ENCODE measurements at places on chromosomes 16 and 17.

GRCh38 chr16:1125471-1125870 is 27.4 kb upstream of the CACNA1H start:
- DNase-seq, result no peak

GRCh38 chr17:40158438-40159013 is 18.2 kb downstream of the CASC3 start:
- DNase-seq, result no peak

DNA sequence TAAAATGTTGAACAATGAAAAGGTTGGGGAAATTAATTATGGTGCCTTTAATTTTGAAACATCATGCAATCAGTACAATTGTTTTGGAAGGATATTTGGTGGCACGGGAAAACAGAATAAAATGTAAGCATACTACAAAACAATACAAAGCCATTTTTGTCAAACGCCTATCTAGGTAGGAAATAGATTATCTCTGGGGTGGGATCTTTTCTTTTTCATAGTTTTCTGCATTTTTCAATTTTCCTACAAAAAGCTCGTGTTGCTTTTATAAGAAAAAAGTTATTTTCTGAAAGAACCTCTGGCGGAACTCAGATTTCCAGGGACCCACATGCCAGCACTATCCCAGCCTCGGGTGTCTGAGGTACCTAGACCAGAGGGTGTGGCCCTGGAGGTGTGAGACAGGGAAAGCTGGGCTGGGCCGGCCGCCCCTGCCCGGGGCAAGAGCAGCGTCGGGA is 961 bp upstream of the MAP3K3 start:
- DNase-seq, result no peak

DNA sequence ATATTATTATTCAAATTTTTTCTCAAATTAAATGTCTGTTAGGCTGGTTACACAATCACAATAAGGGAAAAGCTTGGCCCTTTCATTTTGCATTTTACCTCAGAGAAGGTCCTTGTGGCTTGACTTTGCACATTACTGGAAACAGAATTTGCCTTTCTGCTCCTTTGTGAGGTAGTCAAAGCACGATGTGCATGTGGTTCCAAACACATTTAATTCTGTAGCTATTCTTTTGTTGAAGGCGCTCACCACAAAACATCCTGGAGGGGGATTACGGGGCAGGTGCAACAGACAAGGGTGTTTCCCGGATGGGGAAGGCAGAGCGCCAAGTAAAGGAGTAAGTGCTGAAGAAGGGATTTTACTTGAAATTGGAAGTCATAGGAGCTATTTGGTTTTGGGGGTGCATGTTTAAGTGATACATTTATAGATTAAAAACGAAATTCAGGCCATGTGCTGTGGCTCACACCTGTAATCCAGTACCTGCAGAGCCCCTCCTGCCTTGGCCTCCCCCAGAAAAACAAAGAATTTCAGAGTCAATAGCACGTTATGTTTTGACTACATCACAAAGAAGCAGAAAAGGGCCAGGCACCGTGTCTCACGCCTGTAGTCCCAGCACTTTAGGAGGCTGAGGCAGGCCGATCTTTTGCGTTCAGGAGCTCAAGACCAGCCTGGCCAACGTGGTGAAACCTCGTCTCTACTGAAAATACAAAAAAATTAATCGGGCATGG is 31.2 kb upstream of the TENT4B start:
- no peak for DNase-seq

DNA sequence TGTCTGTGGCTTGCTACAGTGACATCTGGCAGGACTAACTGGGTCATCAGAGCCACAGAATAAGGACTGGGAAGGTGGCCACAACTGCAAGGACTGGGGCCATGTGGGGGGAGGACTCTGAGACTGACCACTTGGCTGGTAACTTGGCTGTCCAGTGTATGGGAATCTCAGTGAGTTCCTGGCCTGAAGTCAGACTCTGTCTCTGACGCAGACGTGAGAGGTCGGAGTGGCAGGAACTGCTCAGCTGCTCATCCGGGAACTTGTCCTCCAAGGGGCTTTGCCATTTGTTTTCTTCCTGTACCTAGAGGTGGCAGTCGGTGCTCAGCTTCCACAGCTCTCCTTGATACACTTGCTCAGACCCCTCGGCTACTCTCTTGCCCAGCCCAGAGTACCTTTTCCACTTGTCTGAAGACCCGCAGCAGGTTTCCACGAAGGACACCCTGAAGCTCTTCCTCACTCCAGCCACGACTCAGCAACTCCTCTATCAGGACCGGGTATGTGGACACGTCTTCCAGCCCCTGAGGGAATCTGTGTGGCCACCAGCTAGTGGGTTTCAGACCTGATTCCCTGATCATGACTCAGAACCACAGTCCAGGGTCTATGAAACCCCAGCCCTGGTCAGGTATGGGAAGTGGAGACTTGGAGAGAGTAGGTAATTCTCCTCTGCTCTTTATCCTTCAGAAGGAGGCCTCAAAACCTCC is 7.3 kb upstream of the DPEP3 start:
- no peak for DNase-seq

DNA sequence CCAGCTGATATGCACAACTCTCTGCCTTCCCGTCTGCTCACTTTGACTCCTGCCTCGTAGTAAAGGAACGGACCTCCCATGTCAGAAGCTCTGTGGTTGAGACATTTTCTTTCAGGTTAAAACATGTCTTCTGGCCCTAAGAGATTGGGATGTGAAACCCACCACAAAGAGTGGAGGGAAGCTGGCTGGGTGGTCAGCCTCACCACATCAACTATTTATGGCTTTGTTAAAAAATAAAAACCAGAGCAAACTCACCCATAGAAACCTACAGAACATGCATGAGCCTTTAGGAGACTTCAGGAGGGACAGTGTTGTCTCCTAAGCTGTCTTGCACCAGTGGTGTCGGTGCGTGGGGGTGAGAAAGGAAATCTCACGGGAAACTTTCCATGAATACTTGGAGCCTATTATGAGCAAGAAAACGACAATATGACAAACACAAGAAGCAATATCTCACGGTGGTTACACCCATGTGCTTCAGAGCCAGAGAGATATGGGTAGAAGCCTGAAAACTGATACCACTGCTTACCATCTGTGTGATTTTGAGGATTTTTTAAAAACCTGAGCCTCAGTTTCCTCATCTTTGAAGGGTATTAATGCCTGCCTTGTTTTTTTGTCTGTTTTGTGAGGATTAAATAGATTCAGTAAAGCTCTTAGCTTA is 61.7 kb upstream of the XYLT1 start:
- DNase-seq, result no peak

DNA sequence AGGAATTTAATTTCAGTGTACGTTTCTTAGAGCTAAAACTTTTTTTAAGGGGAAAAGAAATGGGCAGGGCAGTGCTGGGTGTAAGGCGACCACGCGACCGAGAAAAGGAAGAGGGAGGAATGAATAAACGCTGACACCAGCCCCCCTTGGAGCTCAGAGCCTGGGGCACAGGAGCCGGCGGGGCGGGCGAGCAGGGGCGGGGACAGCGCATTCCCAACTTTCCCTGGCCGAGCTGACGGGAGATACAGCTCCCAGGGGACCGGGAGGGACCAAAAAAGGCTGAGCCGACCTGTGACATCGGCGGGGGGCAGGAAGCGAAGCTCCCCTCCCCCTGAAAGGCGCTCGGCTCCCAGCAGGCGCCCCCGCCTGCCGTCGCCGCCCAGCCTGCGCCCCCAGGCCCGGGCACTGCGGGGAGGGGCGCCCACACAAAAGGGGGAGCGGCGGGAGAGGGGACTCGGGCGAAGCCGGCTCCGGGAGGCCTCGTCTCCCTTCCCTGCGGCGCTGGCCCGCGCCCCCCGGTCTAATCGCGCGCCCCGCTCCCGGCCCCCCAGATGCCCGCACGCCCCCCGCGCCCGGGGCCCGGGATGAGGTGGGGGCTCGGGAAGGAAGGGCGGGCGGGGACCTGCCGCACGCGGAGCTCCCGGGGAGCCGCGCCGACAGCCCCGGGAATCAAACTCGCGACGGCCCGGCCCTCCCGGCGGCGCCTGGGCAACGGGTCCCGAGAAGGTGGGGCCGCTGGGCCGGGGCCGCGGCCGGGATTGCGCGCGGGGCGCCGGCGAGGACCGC is 622 bp downstream of the CUEDC1 start:
- no peak for DNase-seq

- no peak for DNase-seq
These were observed 51.3 kb upstream of the MRPS23 start for GRCh38 chr17:57900991-57901743.

- DNase-seq, result no peak
These were observed 115.9 kb downstream of the ZFHX3 start for GRCh38 chr16:72932050-72932449.

DNA sequence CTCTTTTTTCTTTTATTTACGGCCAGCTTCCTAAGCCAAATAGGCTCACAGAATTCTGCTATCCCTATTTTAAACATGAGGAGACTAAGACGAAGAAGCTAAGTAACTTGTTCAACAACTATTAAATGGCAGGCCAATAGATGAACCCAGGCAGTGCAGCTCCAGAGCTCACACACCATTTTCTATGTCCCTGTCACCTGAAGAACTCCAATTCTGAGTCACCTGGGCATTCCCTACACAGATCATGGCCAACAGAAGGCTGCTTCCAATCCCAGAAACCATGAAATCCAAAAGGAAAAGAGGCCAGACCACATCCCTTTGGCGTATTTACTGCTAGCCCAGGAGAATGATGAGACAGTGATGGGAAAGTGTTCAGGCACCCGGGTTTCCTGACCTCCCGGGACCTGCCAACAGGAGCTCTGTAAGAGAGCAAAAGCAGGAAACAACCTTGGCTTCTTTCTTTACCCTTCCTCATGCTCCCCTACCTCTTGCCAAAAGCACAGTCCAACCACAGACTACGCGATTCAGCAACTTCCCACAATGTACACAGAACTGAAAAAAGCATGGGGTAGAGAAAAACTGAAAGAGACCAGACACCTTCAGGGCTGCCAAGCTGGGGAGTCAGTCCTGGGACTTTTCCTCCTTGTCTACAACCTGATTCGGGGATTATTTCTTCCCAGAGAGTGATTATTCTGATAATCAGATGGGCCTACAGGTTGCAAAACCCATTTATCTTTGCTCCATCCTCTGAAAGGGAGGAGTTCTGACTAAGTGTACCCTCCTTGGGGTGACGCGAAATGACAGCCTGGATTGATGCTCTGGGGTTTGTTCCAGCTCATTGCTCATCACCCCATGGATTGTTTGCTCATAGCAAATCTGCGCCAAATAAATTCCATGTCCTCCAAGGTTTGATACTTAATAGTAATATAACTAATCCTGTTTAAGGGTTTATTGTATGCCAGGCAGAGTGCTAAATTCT is 47.8 kb upstream of the HAS3 start:
- DNase-seq, result no peak

GRCh38 chr17:10633738-10634379 is 23.2 kb downstream of the MYH3 start:
- DNase-seq, result no peak

DNA sequence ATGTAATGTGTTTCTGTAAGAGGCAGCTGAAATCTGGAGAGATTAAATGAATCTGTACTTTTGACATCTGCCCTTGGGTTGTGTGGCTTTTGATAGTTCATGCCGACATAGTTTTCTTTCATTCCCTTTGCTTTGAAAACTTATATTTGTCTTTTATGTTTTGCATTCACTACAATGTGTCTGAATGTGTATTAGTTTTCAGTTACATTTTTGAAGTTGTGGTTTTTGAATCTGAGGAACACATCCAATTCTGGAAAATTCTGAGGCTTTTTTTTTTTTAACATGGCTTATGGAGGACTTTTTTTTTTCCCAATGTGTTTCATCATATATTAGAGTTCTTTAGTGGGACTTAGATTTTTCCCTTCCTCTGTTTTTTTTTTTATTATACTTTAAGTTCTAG is 683.7 kb upstream of the SOX9 start:
- no peak for DNase-seq

GRCh38 chr16:27237219-27238015 is 31.2 kb downstream of the NSMCE1 start:
- peak; percentile 54 for DNase-seq

GRCh38 chr17:60704170-60704569 is 26.5 kb downstream of the BCAS3 start:
- DNase-seq, result no peak

- no peak for DNase-seq
These were observed 2.7 kb upstream of the GJC1 start for GRCh38 chr17:44832805-44833204.

- DNase-seq, result no peak
These were observed 480 bp downstream of the TSR3 start for GRCh38 chr16:1351215-1351581.

DNA sequence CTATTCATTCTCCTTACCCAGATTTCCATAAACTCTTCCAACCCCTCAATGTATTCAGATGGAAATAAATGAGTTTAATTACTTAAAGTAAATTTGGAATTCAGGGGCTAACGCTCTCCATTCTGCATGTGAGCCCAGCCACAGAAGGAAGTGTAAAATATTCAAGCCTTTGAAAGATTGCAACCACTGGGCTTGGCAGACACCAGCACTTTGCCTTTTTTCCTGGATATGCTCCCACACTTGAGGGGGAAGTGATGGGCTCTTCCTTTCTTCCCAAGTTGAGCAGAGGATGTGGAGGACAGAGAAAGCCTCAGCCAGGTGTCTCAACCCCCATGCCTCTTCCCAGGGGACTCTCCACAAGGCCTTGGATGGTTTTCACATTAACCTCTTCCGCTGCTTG is 825.1 kb upstream of the EEF2KMT start:
- no peak for DNase-seq

DNA sequence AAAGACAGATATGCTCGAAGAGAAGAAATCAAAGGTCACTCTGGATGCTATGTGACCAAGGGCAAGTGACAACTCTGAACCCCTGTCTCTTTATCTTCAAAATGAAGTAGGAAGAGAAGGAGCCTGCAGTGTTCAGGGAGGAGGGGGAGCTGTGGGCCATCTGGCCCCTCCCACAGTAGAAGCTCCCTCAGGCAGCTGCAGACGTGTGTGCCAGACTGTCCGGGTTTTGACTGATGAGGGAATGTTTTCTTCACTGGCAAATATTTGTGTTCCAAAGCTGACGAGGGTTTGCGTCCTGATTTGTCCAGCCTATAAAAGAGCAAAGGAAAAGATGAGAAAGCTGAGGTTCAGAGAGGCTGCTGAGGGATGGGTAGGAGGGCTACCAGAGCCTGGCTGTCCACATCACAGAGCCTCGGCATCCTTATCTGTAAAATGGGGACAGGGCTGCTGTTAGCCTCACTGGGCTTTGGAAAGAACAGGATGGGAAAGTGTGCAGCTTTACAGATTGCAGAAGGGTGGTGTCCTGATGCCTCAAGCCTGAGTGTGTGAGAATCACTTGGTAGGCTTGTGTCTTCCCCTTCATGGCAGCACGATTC is 1.8 kb upstream of the GINS2 start:
- DNase-seq, result no peak

DNA sequence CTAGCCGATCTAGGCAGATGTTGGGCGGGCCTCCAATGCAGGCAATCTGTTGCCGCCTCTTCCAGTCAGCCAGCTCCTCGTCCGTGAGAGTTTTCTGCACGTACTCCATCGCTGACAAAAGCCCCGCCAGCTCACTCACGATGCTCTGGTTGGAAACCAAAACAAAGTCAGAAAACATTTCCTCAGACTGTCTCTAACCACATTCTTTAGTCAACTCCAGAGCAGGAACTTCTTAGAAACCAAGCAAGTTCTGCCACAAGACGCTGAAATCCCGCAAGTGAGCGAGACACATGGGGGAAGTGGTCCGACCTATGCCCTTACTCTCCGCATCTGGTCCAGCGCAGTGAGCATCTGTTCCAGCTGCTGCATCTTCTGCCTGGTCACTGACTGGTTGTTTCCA is 49.1 kb downstream of the STAT5A start:
- peak; percentile 22 for DNase-seq
